ENCODE measurements at places on chromosomes 2 and 18.

GRCh38 chr18:9066817-9067306 is 35.6 kb upstream of the NDUFV2 start:
- no peak for DNase-seq

GRCh38 chr2:135843671-135844070 is 6.7 kb upstream of the LCT start:
- no peak for DNase-seq

DNA sequence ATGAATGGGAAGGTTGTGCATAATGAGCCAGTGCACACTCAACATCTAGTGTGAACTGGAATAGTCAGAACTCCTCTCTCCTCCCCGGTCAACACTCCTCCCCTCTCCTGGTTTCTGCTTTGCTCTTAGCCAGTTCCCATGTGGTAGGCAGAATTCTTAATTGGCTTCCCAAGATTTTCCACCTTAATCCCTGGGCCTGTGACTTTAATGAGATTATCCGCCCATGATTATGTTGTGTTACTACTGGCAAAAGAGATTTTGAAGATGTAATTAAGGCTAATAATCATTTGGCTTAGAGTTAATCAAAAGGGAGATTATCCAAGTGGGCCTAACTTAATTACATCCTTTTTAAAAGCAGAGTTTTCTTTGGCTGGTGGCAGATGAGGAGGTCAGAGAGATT is 34.2 kb upstream of the REV1 start:
- no peak for DNase-seq

- no peak for DNase-seq
Measured at GRCh38 chr18:2417861-2418610, 153.3 kb downstream of the METTL4 start.

DNA sequence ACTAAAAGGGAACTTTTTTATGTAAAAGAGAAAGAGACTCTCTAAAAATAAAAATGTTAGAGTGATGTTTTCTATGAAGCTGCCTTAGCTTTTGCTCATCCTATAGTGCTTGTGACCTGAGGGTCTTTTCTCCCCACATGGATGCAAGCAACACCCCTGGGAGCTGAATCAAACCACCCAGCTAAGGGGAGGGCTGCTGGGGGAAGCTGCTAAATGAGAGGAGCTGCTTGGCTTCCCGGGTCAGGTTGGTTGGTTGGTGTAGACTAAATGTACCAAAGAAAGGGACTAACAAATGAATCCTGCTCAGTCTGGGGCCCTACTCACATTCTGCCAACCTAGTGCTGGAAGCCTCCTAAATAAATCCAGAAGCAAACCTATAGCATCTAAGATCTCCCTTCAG is 35.0 kb downstream of the AFF3 start:
- no peak for DNase-seq

All from mucosa of descending colon (tissue), 3 donors.